ENCODE measurements at places on chromosomes 7 and 10.

GRCh38 chr10:79025199-79025832 is 43.5 kb upstream of the ZMIZ1 start:
- DNase-seq = no peak

DNA sequence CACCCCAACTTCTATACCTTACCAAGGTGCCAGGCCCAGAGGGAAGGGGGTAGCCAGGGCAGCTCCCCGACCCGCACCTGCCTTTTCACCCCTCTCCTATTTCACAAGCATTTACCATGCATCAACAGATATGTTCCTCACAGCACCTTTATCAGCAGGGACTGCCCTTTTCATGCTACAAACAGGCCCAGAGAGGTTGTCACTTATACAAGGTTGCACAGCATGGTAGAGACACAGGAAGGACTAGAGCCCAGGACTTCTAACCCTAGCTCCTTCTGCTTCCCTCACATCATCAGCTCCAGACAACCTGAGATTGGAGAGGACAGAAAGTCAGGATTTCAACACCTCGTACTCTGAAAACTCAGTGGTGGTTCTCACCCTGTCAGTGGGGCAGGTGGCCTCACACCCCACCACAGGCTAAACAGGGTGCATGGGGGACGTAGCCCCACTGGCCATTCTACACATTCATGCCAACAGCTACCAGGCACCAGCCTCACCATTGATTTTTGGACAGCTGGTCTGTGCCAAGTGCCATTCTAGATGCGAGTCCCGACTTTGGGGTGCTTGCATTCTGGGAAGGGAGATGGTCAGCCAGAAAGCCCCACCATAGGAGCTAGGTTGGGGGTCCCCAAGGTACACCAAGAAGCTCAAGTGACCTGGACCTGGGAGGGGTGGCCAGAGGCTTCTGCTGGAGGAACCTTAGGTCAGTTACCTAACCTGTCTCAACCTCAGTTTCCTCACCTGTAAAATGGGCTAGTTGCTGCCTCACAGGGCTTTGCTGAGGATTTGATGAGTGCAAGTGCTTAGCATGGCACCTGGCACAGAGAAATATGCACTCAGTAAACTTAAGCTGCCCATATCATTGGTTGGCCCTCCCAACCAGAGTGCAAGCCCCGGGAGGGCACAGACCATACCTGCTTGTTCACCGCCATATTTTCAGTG is 38.4 kb downstream of the CHST3 start:
- DNase-seq = no peak

GRCh38 chr7:95871896-95872295 is 99.5 kb downstream of the DYNC1I1 start:
- DNase-seq = no peak

- no peak for DNase-seq
Observed at GRCh38 chr10:118971876-118972275, 57.6 kb upstream of the NANOS1 start.

DNA sequence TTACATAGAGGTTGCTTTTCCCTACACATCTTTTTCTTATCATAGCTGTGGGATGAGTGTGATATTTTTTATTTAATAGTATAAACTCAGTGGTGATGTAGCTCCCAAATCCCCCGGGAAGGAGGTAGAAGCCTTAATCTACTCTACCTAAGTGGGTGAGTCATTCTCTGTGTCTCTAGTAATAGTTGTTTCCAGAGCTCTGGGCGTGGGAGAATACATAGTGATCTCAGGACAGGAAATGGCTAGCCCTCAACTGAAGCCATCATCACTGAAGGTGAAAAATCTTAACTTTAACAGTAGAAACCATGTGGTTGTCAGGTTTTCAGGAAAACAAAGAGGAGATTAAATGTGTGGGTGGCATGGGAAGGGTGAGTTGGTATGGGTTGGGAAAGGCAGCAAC is 278.4 kb downstream of the ANKRD30A start:
- no peak for DNase-seq

- no peak for DNase-seq
Observed at GRCh38 chr7:12244694-12245093, 33.6 kb downstream of the TMEM106B start.

DNA sequence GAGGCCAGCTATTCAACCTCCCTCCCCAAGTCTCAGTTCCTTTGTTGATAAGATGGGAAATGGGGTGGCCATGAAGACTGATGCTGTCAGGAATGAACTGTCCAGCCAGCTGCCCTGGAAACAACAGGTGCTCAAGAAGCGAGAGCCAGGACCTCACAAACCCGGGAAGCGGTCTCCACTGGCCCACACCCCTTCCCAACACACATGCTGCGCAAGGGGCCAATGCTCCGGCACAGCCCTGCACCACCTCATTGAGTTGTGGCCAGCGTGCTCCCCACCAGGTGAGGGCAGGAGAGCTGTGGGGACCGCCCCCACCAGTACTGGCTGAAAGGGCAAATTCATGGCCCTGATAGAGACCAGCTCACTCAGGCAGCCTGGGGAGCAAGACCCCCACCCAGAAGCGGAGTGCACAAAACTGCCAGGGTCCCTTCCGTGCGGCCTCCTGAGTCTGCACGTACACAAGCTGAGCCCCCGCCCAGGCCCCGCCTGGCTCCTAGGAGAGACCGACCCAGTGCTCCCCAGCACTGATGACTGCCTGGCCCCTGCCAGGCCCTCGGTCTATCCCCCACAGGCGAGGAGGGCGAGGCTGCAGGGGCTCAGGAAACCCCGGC is 216.6 kb downstream of the MAD1L1 start:
- DNase-seq = no peak

- no peak for DNase-seq
Observed at GRCh38 chr10:20200758-20201157, 384.5 kb downstream of the PLXDC2 start.

GRCh38 chr10:71838264-71839211 is 12.5 kb downstream of the PSAP start:
- no peak for DNase-seq

- DNase-seq = no peak
Observed at GRCh38 chr7:1403638-1404459, 55.4 kb downstream of the MICALL2 start.

- DNase-seq = no peak
Observed at GRCh38 chr10:29435809-29436501, 147.1 kb downstream of the LYZL1 start.

GRCh38 chr7:135763261-135763660 is 14.6 kb upstream of the FAM180A start:
- DNase-seq = no peak

- DNase-seq = no peak
Observed at GRCh38 chr10:5159126-5159525, 25.8 kb downstream of the AKR1C8 start.

- no peak for DNase-seq
Observed at GRCh38 chr7:67470256-67470751, 473.7 kb downstream of the TYW1 start.

- DNase-seq = no peak
Observed at GRCh38 chr7:147199868-147200267, 1083.3 kb downstream of the CNTNAP2 start.

- DNase-seq = no peak
Observed at GRCh38 chr10:69573056-69573806, at the start of gene NEUROG3. TSS of gene NEUROG3 (minus strand) at chr10:69573422. CDS start at chr10:69573043, 379 bp downstream.

DNA sequence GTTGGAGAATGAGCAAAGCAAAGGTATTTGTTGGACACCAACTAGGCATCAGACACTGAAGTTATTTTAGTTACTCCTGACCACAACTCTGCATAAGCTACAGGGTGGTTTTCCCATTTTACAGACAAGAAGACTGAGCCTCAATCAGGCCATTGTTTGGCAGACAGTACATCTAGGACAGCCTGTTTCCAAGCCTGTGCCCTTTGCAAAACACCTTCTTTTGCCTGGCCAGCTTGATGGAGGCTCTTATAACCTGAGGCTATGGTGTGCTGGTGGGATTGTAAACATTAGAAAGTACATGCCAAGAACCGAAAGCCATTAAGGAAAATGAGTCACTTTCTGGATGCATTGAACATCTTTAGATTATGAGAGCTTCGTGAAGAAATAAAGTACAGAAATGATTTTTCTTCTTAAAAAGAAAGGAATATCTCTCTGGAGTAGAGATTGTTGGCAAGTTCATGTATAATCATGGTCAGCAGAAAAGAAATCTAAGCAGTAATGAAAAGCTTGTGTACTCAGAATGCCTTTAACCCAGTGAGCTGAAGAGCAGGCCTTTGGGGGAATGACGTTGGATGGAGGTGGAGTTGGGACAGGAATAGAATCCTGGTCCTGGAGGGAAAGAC is 140.6 kb downstream of the KIAA1217 start:
- no peak for DNase-seq

DNA sequence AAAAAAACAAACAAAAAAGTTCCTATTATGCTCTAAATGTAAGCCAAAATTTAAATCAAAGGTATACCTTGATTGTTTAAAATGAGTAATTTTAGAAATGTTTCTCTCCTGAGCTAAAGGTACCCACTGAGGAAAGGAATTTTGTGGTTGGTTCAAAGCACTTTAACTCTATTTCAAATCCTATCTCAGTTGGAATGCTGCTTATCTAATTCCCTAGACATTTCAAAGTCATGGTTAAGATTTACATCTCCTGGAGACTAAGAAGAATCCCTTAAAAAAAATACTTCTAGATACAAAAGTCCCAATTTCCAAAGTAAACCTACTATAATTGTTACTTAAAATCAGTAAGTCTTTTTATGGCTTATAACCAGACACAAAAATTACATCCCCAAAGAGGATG is 830.7 kb downstream of the GRID1 start:
- no peak for DNase-seq

DNA sequence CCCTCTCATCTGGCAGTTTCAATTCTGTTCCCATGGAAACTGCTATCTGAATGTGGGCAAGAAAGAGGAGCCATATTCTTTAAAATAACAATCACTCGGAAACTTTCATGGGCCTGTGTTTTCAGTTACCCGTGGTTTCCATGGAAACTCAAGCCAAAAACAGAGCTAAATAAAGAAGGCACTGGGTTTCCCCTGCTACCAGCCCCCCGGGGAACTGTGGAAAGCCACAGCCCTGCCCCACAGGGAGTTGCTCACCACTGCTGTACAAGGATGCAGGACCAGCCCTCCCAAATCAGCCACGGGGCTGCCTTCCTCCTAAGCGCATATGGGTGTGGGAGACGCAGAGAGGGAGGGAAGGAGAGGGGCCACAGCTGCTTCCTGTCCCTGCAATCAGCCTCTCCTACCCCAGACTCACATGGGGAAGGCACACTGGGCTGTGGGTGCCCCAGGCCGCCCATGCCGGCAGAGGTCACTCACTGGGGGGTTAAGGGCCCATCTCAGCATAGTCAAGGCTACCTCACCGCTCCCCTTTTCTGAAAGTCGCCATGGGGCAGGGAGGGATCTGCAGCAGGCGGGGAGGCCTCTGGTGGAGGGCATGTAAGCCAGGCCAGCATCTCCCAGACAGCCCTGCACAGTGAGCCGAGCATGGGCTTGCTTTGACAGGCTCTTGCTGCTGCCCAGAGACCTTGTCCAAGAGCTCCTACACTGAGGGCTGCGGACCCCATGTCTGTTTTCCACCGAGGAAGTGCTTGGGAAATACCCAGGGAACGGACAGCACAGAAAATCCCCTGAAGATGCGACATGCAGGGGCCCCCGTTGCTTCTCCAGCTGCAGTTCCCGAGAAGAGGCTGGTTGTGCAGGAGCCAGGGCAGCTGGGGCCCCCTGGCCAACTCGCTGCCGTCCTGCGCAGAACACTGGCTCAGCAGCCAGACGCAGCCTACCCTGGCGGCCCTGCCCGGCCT is 157.3 kb upstream of the PPP2R2D start:
- no peak for DNase-seq

GRCh38 chr10:112361951-112362751 is 11.8 kb upstream of the ACSL5 start:
- peak; percentile 37 for DNase-seq

DNA sequence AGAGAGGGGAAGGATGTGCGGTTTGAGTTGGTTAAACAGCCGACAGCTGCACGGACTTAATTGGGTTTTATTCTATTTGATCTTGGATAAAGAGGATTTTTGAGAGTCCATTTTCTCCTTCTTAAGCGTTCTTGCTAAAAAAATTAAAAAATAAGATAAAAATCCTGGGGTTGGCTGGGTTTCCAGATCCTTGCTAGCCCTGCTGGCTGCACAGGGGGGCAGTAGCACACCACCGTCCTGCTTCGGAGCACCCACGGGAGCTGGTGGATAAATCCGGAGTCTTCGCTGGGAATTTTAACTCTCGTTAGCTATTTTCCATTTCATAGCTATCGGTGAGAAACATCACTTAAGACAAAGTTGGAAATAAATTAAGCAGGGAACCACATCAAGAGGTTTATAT is 792.0 kb downstream of the TYW1 start:
- DNase-seq = no peak

DNA sequence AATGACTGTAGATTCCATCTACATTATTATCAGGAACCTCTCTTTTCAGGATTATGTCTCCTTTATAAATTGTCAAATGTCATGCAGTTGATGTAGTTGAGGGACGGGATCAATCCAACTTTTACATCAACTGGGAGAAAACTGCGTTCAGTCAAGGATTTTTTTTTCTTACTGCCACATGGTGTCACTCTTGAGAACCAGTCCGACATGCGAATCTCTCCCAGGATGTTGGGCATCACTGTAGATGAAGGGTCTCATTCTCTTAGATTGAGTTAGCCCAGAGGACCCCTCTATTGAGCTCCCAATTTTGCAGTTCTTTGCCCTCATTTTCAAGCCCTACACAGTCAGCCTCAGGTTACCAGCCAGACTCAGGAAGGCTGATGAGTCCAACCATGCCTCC is 120.3 kb upstream of the PTPRZ1 start:
- no peak for DNase-seq

DNA sequence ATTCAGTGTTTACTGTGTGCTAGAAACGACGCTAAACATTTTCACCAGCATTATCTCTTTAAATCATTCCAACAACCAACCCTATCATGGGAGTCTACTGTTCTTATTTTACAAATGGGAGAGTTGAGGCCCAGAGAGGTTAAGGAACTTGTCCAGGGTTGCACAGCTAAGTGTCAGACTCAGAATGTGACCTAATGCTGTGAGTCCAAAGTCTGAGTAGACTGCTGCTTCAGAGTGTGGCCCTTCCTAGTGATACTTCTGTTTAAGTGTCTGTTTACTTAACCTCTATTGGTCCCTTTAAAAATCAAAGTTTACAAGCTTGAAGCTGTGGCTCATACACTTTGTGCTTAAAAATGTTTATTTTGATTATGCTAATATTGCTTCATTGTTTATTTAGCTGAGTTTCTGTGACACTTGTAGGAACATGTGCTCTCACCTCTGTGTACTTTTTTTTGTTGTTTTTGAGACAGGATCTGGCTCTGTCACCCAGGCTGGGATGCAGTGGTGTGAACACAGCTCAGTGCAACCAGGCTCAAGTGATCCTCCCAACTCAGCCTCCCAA is 84.4 kb upstream of the SYPL1 start:
- DNase-seq = no peak

- no peak for DNase-seq
Observed at GRCh38 chr7:2515424-2516193, 4.0 kb upstream of the LFNG start.

- DNase-seq = peak; percentile 66
Observed at GRCh38 chr7:131107337-131108211, 220.1 kb upstream of the MKLN1 start.

- no peak for DNase-seq
Observed at GRCh38 chr10:22105270-22105669, 101.7 kb upstream of the DNAJC1 start.
